ENCODE measurements at places on chromosomes 5 and 9. TPM values are rescaled to one million over a fixed set of nuclear protein-coding genes. Genes with fewer than 3 reads are reported as not detected.
A peak's percentile ranks its signal among the peaks of the same experiment; 100 is the strongest.

Gene FABP6
- not detected for total RNA-seq

Gene FST
- 76.1 TPM for total RNA-seq

Gene WNK2
- 10.4 TPM for total RNA-seq

Gene LSM11
- 41.2 TPM for total RNA-seq

Gene SPINK6
- 5.5 TPM for total RNA-seq

Gene PCDHB10
- total RNA-seq = 5.5 TPM

Gene ATP10B
- total RNA-seq = 2.2 TPM

Gene SERINC5
- 17.1 TPM for total RNA-seq

DNA sequence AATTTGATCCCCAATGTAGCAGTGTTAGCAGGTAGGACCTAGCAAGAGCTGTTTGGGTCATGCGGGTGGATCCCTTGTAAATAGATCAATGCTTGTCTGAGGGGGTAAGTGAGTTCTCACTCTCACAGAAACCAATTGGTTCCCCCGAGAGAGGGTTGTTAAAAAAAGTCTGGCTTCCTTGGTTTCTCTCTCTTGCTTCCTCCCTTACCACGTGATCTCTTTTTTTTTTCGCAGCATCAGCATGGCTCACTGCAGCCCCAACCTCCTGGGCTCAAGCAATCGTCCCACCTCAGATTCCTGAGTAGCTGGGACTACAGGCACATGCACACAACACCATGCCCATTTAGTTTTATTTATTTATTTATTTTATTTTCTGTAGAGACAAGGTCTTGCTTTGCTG, 26.4 kb downstream of the RAPGEF6 start:
- no peak for DNase-seq

GRCh38 chr9:19173598-19174125, 46.4 kb upstream of the PLIN2 start:
- DNase-seq = no peak

DNA sequence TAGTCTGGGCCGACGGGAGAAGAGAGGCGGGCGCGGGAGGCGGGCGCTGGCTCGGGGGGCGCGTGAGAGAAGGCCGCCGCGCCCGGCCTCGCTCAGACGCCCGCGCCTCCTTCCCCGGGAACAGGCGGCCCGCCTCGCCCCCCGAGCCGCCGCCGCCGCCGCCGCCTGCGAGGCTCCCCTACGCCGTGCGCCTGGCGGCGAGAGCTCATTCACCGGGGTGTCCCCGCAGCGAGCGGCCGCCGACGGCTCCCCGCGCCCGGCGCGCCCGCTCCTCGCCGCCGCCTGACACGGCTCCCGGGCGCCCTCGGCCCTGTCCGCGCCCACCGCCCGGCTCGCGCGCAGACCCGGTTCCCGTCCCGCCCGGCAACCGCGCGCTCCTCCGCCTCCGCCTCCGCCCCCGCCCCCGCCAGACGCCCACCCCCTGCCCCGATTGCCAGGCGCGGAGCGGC, at the start of gene GNAQ:
Gene GNAQ (minus strand): TSS at position 368 of the 449 bp plus-strand sequence. CDS start 576 bp downstream, outside the sequence.
- DNase-seq = no peak

- no peak for DNase-seq
These were observed 36.0 kb upstream of the SVEP1 start for GRCh38 chr9:110615498-110615897.

DNA sequence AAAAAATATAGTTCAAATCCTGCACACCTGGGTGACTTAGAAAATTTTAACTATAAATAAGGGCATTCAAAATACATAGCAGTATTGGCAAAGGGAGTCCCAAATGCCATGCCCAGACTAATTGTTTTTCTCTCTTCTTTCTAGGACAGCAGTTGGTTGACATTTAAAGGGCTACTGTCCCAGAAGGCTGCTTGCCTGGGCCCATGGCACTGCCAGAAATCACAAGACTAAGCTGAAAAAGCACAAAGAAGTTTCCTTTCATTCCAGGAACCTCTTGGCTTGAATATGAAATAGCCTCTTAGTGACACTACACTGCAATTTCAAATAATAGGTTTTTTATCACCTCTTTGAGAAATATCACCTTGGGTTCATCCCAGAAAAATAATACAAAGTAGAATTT, 388.9 kb upstream of the TRPC7 start:
- no peak for DNase-seq

- DNase-seq = no peak
These were observed 211.7 kb upstream of the GLRA1 start for GRCh38 chr5:152136321-152136720.

GRCh38 chr9:70390933-70391341, 23.5 kb downstream of the KLF9 start:
- DNase-seq = no peak

DNA sequence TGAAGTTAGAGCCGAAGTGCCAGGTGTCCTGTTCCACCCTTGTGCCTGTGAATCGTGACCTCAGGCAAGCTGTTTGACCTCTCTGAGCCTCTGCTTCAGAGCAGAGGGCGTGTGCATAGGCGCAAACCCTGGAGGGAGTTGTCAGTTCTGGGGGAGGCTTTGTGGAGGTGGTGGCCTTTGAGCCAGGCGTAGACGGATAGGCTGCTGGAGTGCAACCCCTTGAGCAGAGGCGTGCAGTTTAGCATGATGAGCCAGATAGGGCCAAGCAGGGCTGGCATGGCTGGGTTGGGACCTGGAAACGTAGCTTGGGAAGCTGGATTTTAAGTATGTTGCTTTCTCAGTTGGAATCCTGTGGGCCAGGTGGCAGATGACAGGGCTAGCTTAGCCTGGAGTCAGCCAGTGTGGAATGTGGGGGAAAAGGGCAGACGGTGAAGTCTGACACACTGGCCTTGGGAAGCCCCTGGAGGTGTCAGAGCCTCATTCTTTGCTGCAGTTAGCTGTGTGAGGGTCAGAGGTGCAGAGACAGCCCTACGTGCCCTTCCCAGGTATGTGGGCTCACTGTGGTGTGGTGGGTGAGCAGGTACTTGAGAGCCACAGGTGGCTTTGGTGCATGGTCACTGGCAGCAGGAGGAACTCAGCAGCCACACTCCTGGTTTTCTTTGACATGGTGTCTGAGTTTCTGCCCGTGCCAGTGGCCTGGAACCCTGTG, 93.4 kb downstream of the DAB2IP start:
- DNase-seq = no peak

DNA sequence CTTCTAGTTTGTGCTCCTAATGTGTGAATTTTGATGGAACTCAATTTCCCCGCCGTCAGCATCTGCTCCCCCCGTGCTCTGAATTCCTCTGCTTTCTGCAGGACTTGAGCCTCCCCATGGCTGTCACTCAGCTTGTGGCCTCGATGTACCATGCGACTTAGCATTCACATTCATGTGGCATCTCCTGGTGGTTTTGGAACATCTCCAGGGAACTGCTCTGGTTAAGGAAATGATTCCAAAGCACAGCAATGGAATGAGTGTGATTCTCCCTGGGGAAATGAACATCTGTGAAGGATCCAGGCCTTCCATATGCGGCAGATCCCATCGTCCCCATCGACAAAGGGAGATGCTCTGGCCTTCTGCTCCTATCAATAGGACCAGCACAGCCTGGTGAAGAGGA, 119.0 kb downstream of the ENTREP1 start:
- no peak for DNase-seq

GRCh38 chr5:98769210-98769958, 4.1 kb upstream of the RGMB start:
- no peak for DNase-seq

DNA sequence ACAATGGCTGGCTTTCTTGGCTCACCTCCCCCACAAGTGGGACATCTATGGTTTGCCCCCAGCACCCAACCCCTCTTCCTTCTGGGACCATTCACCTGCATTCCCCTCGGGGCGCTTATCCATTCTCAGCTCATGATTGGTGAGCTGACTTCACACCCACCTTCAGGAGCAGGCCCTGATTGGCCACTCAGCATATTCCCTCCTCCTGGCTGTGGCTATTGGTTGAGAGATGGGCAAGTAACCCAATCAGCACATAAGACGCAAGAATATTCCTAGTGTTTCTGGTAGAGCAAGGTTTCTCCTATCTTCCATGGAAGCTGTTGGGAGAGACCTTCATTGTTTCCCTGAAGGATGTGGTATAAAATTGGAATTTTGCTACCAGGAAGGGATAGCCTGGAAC, 22.7 kb upstream of the UNC5A start:
- no peak for DNase-seq

GRCh38 chr5:168047043-168047668, 244.3 kb upstream of the WWC1 start:
- DNase-seq = no peak

GRCh38 chr9:79390781-79391770, 180.7 kb upstream of the TLE4 start:
- no peak for DNase-seq

DNA sequence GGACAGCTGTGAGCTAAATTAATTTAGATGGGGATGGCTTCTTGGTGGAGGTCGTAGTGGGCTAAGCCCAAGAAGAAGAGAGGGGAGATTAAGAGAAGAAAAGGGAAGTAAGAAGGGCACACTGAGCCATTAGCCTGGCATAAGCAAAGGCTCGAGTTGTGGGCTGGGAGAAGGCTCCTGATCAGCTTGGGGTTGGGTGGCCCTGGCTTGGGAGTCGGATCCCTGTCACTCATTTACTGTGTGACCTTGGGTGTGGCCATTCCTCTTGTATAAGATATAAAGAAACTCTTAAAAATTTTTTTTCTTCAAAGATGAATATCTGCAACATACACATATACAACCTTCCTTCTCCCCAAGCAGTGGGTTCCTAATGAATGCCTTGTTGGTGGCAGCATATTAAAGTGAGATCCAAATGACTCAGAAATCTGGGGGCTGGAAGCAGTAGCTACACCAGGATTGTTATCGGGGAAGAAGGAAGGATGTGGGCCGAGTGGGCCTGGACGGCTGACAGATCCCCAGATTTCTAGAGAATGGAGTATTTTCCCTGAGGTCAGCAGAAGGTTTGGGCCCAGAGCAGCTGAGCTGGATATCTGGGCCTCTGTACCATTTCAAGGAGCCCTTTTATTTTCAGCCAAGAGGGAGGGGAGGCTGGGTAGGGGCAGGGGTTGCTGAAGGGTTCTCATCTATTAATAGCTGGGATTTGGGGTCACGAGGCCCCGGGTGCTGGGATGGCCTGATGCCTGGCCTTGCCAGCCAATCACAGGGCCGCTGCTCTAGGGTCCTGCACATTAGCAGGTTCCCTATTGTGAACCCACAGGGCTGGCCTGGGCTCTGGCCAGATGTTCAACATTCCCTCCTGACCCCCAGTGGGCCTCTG, 52.1 kb downstream of the PPARGC1B start:
- peak; percentile 84 for DNase-seq

GRCh38 chr9:33101104-33101951, 24.9 kb upstream of the SMU1 start:
- no peak for DNase-seq

- DNase-seq = no peak
These were observed 2.6 kb downstream of the QSOX2 start for GRCh38 chr9:136242918-136243525.

GRCh38 chr5:45113726-45114125, 305.0 kb downstream of the MRPS30 start:
- no peak for DNase-seq

GRCh38 chr9:125337236-125337635, 75.6 kb downstream of the GAPVD1 start:
- DNase-seq = no peak

GRCh38 chr9:132597073-132597775, 14.8 kb downstream of the BARHL1 start:
- peak; percentile 5 for DNase-seq

GRCh38 chr5:180171568-180172094, 37.4 kb downstream of the RASGEF1C start:
- DNase-seq = no peak

DNA sequence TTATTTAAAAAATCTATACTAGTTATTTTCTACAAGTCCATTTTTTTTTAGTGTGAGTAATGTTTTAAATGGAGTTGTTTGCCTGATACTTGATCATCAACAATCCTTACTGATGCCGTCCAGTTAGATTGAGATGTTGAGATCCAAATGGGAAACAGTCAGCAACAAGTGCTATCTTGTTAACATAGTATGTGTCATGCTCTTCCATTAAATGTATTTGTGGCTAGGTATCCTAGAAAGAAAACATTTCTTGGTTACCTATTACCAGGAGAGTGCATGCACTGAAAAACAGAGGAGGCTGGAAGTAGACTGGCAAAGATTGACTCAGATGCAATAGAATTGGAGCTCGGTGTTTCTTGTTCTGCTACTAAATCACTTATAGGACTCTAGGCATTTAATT, 123.4 kb upstream of the MAN2A1 start:
- no peak for DNase-seq

DNA sequence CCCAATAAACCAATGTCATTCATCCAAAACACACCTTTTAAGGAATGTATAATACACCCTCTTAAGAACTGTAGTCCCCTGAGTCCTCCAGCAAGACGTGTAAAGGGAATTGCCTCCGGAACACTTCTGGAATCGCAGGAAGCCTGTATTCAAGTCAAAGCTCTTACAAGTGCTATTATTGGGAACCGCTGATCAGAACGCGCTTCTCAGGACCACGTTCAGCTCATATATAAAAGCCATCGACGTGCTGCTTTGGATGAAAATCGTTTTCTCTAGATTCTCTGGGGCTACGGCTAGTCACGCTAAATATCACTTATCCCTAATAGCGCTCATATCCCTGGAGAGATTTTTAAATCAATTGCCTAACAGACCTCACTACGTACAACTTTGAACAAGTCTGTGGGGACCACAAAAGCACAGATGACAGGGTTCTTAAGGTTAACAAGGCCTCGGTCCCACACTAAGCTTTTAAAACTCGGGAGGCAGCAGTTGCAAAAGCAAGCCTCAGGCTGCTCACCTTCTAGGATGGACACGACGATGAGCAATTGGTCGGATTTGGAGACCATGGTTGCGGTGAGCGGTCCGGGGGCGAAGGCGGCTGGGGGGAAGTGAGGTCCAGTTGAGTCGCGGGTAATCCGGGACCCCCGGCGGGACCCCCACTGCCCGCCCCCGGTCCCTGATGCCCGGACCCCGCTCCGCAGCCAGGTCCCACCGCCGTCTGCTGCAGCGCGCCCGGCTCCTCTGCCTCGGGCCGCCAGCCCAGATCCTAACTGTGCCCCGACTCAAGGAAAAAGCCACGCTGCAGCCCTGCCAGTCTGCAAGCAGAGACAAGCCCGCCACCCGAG, 548 bp downstream of the CEP120 start:
- DNase-seq = peak; percentile 46

- DNase-seq = no peak
These were observed 505 bp upstream of the ACER2 start for GRCh38 chr9:19408316-19408692.

DNA sequence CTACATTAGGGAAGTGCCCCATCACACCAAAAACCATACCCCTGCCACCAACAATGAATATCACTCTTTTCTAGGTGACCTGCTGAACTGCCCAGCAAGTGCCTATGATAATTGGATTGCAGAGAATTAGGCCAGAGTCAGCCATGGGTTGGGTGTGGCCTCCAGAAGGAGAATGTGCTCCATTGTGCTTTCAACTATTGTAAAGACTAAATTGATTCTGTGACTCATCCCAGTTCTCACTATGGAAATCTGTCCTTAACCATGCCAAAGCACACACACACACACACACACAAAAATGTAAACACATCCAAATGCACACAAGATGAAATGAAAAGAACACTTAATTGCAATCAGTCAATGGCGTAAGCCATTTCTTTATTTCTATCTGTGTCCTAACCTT, 25.7 kb downstream of the DRD1 start:
- no peak for DNase-seq

GRCh38 chr9:134325813-134326723, at the start of gene RXRA:
Gene RXRA (plus strand): TSS chr9:134326455. CDS start chr9:134326632, 177 bp downstream.
- DNase-seq = peak; percentile 89

GRCh38 chr5:76766746-76767145, 50.8 kb downstream of the F2R start:
- DNase-seq = no peak

GRCh38 chr5:135851186-135851914, 16.9 kb downstream of the SLC25A48 start:
- no peak for DNase-seq

GRCh38 chr5:133992429-133993155, 12.2 kb downstream of the VDAC1 start:
- no peak for DNase-seq

GRCh38 chr5:35195472-35195852, 34.8 kb downstream of the PRLR start:
- no peak for DNase-seq
